ENCODE measurements at places on chromosomes 4 and X. TPM values are rescaled to one million over a fixed set of nuclear protein-coding genes. Genes with fewer than 3 reads are reported as not detected.

The CT83 gene
- not detected for total RNA-seq

The UCP1 gene
- total RNA-seq: not detected

The NUP62CL gene
- 2.0 TPM for total RNA-seq

The UGT2A1 gene
- total RNA-seq: not detected

The TBX22 gene
- not detected for total RNA-seq

The TRIML2 gene
- not detected for total RNA-seq

The NPY2R gene
- total RNA-seq: not detected

The NPY1R gene
- not detected for total RNA-seq
